ENCODE measurements at places on chromosomes 13 and 19.

GRCh38 chr13:51070005-51070649 lies 40.9 kb downstream of the C13orf42 start:
- no peak for DNase-seq

DNA sequence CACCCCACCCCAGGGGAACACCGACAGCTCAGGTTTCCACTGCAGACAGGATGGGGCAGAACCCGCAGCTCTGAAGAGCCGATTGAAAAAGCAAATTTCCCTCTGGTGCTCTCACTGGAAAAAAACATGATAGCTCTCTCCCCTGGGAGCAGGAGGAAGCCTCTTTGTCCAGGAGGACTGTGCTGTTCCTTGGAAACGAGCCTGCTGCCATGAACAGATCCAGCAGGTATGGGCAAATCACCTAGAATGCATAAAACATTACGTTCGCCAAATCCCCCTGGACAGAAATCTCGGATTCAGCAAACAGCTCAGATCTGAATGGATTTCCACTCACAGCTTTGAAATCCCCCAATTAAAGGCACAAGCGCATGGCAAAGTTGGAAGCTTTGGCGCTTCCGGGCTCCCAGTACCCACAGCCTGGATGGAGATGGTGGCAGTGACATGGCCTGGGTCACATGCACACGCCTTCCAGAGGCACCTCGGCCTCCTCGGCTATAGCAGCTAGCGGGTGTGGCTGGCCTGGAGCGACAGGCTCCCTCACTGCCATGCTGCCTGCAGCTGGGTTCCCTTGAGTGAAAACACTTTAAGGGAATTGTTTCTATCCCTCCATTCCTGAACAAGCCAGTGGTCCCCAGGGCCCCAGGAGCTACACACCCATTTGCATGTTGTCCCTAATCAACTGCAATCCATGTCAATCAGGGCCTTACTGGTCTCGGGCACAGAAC lies 59.1 kb downstream of the CEBPG start:
- peak; percentile 12 for DNase-seq

- DNase-seq: no peak
Observed at GRCh38 chr19:13012690-13013608, 17.7 kb downstream of the NFIX start.

- DNase-seq: no peak
Observed at GRCh38 chr13:42398533-42398932, 126.6 kb downstream of the AKAP11 start.

GRCh38 chr19:31730270-31730669 lies 381.0 kb upstream of the TSHZ3 start:
- DNase-seq: no peak

GRCh38 chr13:30751183-30751933 lies 16.0 kb downstream of the ALOX5AP start:
- DNase-seq: no peak
